ENCODE measurements at places on chromosomes 11 and 22.
A peak's percentile ranks its signal among the peaks of the same experiment; 100 is the strongest.

DNA sequence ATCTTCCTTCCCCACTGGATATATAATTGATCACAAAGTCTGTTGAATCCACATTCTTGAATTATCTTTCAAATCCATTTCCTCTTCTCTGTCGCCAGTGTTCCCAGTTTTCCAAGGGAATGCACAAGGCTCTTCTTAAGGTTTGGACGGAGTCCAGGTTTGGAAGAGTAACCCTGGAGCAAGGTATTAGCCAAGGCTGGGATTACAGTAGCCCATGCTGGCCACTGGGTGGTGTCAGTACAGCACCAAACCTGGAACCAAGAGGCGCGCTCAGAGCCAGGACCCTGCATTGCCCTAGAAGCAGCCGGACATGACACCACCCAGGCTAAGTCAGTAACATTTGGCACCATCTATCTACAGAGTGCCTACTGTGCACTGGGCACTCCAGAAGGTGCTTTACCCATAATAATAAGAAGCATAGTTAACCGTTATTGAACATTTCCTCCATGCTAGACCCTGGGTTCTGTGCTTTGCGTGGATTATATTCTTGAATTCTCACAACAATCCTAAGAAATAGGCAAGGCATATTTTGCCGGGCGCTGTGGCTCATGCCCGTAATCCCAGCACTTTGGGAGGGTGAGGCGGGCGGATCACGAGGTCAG is 48.0 kb upstream of the CLPB start:
- peak; percentile 46 for DNase-seq

DNA sequence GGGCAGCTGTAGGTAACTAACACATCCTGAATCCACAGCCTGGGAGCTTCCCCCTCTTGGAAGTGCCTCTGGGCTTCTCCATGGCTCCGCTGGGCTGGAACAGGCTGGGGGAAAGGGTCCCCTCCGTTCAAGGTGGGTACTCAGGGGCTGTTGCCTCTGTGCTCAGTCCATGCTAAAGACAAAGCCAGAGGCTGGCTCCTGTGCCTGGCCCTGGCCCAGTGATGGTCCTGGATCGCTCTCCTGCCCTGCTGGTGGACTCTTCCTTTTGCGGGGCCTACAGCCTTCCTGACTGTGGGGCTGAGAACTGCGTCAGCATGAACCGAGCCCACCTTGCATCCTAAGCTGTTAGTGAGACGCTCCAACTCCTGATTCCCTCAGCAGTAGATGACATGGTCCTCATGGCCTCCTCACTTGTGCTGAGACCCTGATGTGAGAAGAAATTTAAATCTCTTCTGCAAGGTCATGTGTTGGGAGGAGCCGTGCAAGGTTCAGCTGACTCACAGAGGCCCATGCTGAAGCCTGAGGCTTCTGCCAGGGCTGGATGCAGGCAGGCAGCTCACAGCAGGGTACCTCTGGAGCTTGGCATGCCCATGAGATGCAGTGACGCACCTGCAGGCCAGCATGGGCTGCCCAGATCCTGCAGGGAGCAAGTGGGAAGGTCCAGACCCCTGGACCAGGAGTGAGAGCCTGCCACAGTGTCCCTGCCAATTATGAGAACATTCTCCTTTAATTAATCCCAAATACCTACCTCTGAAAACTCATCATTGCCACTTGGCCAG is 1285.5 kb downstream of the TBC1D22A start:
- no peak for DNase-seq

- DNase-seq, result no peak
Observed at GRCh38 chr22:46234969-46235368, 15.1 kb downstream of the CDPF1 start.

- DNase-seq, result no peak
Observed at GRCh38 chr11:95082576-95083001, 7.1 kb upstream of the ENDOD1 start.

GRCh38 chr11:71281831-71282230 is 29.5 kb upstream of the SHANK2 start:
- no peak for DNase-seq

GRCh38 chr22:26689513-26690301 is 32.3 kb downstream of the MIAT start:
- DNase-seq, result no peak

Measured in stimulated activated CD4-positive, alpha-beta T cell treated with anti-CD3 and anti-CD28 coated beads, Interleukin-2, amount 100 ng/mL, for 48 hours (primary cell).